ENCODE measurements at places on chromosomes 7 and 10.

DNA sequence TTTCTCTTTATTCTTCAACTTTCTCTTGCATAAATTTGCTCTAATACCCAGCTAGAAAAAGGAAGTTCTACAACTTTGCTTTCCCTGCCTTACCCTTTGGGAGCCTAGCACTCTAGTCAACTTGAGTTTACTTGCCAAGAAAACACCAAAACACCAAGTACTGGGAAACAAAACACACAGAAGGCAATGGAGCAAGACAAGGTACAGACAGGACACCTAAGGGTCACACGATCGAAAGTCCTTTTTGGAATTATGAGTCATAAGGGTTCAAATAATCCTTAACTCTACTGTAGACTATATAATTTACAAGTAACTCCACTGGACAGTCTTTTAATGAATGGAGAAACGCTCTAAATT lies 42.6 kb upstream of the ANAPC16 start:
- no peak for DNase-seq

GRCh38 chr7:93047514-93048099 lies 70.2 kb downstream of the SAMD9 start:
- DNase-seq = no peak

GRCh38 chr7:22184549-22185199 lies 172.3 kb downstream of the RAPGEF5 start:
- no peak for DNase-seq

GRCh38 chr7:27316311-27316710 lies 73.7 kb downstream of the EVX1 start:
- no peak for DNase-seq

DNA sequence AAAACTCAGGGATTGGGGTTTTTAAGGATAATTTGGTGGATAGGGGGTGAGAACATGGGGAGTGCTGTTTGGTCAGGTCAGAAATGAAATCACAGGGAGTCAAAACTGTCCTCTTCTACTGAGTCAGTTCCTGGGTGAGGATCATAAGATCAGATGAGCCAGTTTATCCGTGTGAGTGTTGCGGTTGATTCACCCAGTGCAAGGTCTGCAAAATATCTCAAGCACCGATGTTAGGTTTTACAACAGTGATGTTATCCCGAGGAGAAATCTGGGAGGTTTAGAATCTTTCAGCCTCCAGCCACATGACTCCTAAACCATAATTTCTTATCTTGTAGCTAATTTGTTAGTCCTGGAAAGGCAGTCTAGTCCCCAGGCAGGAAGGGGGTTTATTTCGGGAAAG lies 31.7 kb upstream of the AGR2 start:
- no peak for DNase-seq

- peak; percentile 33 for DNase-seq
Measured at GRCh38 chr10:125146791-125147579, 13.4 kb downstream of the CTBP2 start.

GRCh38 chr7:113936982-113937381 lies 18.2 kb upstream of the PPP1R3A start:
- no peak for DNase-seq

DNA sequence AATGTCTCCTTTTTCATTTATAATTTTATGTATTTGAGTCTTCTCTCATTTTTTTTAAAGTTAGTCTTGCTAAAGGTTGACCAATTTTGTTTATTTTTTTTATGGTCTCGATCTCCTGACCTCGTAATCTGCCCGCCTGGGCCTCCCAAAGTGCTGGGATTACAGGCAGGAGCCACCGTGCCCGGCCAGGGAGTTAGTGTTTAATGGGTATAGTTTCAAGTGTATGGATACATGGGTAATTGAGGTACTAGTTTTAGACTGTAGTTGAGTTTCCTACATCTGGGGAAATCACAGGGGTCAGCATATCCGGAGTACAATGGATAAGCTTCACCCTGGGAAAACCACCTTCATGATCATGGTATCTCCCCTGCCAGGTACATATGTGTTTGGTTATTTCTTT lies 267.3 kb upstream of the KCND2 start:
- no peak for DNase-seq

DNA sequence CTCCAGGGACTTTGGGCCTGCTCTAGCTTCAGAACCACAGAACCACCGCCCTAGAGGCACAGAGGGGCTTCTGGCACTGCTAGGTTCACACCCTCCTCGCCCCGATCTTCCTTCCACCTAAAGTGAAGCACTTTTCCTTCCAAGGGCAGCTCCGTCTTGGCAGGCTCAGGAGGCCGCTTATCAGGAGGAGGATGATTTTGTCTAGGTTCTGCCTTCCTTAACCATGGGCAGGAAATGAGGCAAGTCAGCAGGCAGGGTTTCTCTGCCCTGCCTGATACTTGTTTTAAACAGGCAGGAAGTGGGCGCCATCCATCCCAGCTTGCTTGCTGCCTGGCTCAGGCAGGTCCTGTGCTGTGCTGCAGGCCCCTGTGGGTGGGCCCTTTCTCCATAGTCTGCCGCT lies 8.3 kb upstream of the ATP6V0E2 start:
- peak; percentile 16 for DNase-seq

DNA sequence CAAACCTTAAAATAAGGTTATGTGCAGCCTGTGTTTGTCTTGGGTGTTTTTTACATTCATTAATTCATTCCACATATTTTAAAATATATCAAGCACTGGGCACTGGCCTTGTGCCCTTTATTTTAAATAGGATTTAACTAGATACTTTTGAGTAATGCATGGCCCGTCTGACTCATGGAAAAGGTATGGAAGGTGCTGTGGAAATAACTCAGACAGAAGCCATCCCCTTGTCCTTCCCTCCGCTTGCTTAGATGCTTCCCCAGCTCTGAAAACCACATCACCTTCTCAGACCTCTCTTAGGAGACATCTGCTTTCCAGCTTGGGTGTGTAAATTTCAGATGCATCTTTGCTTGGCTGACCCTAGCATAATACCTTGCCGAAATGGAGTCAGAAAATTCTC lies 30.5 kb downstream of the SLC18A2 start:
- no peak for DNase-seq

DNA sequence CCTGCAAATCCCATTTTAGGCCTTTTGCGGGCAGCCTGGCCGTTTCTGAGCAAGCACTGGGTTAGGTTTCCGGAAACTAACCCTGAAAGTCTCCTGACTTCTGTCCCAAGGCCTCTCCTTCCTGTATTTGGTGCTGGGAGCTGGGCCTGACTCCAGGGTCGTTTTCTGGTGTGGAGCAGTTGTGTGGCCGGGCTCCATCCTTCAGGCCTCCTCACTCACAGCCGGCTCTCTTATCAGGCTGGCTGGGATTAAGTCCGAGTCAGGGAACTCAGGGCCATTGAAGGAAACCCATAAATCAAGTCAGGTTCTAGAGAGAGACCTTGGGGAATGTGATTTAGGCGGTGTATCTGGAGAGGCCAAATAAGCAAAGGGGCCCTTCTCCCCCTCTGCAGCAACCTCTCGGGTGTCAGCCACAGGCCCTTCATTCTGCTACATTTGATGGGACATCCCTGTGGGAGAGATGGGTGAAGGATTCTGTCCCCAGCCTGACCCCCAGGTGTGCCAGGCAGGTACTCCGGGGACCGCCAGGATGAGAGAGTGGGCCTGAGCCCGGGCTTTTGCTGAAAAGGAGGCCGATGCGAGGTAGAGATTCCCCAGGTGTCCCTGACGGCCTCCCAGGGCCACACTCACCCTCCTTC lies 3.3 kb downstream of the GATA3 start:
- no peak for DNase-seq

GRCh38 chr10:57707300-57707658 lies 560.4 kb downstream of the IPMK start:
- no peak for DNase-seq

DNA sequence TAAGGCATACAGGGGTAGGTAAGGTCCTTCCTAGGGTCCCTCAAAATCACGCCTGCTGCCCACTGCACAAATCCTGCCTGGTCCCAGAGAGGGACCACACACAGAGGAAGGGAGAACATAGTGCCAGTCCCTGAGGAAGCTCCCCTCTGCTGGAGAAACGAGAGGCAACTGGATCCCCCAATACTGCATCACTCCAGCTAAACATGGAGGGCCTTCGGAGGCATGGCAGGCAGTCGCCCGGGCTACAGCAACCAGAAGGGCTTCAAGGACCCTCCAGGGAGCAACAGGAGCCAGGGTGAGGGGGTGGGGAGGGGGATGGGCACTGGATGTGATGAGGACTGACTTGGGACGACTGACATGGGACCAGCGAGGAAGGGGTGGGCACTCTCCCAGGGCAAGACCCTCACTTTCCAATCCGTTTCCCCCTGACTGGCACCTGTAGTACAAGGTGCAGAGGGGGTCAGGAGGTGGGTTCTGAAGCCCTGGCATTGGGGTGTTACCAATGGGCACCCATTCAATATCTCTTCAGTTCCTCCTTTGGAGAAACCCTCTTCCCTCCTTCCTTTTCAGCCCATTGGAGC lies 21.7 kb downstream of the DDIT4 start:
- DNase-seq = no peak

GRCh38 chr10:29620112-29620690 lies 14.6 kb downstream of the SVIL start:
- DNase-seq = no peak

GRCh38 chr7:100682228-100682741 lies 8.7 kb downstream of the GNB2 start:
- no peak for DNase-seq

GRCh38 chr7:22438994-22439393 lies 61.0 kb downstream of the STEAP1B start:
- DNase-seq = no peak

DNA sequence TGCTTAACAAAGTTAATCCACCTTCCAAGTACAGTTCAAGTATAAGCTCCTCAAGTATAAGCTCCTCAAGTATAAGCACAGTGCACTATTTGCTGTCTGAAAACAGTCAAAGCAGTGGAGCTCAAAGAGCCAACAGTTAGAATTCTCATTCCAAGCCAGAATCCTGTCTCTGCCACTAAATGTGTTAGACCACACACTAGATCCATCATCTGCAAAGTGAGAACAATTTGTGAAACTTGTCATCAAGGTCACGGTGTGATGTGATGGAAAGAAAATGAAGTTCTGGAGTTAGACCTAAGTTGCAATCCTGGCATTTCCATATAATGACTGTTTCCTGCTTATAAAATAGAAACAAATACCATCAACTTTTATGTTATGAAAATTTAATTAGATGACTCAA lies 602.5 kb downstream of the TNS3 start:
- no peak for DNase-seq

Measured in hematopoietic multipotent progenitor cell treated with erythropoietin and hydrocortisone succinate and interleukin-3 and kit ligand, for 8 days (in vitro differentiated cells).